ENCODE measurements at places on chromosomes 3 and 15.

DNA sequence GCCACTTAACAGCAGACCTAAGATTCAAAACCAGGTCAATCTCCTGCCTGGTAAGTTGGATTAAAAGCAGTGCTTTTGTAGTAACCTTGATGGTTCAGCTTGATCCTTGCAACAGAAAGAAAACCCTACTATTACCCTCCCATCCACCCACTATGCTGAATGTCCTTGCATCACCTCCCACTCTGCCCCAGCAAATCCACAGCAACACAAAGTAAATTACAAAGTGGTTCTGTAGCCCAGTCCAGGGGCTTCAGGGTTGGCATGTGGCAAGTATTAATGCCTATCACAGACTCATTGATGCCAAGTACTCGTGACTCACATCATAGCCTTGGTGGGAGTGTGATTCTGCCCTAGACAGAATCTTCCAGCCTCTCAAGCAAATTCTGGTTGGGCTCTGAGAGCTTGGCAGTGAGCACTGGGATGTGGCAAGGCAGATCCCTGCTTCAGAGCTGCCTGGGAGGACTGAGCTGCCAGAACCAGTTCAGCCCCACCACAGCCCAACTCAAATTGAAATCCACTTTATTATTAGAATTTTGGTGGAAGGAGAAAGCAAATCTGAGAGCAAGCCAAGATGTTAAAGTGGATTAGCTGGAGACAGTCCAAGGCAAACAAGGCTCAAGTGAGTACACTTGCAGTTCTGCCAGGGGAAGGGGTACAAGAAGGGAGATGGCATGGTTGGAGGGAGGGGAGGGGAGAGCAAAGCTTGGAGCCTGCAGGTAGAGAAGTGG is 225.8 kb upstream of the UMPS start:
- no peak for DNase-seq

GRCh38 chr3:8607234-8608040 is 37.2 kb downstream of the SSUH2 start:
- no peak for DNase-seq

GRCh38 chr3:143101792-143102381 is 17.7 kb upstream of the CHST2 start:
- DNase-seq, result no peak

DNA sequence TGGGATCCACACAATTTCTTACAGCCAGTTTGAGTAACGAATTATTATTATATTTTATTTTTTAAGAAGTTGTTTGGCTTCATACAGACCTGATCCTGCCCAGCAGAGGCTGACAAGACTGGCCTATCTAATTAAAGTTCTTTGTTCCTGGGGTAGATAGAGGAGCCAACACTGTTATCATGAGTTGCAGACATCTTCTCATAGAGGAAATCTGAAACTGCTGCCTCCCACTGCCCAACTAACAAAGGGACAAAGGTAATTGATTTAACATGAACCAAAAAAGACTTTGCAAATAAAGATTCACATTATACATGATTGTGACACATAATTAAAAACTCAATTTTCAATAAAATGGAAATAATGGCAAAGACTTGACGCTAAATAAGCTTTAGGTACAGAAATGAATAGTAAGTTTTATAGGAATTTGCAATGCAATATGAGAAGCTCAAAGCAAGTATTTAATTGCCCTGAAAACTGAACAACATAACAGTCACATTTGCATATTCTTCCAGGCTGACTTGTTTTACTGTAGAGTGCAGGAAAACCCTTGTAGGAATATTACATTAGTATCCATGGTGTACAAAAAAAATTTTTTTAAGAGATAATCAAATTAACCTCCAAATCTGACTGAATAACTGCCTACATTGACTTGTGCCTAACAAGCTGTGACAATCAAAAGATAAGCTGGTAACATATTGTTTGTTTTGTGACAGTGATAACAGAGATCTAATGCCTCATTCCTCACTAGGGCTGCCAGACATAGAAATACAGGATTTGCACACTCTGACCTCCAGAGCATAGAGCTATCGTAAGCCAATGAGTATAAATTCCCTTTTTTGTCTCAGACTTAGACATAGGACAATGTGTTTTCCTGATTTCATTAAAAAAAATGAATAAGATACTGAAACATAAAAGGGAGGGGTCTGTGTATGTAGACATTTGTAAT is 273.2 kb downstream of the MFSD1 start:
- DNase-seq, result no peak

GRCh38 chr3:179898024-179898423 is 138.7 kb downstream of the PEX5L start:
- DNase-seq, result no peak

DNA sequence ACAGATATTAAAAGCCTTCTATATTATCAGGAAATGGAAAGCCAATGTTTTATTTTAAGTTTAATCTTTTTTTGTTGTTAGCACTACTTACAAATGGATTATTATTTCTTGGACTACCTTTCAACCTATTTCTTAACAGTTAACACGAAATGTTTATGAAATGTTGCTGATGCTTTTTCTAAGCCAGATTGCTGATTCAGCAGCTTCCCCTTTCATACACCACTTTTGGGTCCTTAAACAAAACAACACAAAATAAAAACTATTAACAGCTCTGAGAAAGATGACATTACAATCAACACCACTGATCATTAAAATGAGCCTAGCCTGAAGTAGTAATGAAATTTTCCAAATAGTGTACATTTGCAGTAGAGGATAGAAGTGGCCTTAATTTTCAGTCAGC is 99.2 kb upstream of the VEPH1 start:
- no peak for DNase-seq

GRCh38 chr3:151297429-151297828 is 19.1 kb upstream of the P2RY14 start:
- DNase-seq, result no peak

- DNase-seq, result no peak
Observed at GRCh38 chr15:58171476-58172061, 33.4 kb downstream of the AQP9 start.

- no peak for DNase-seq
Observed at GRCh38 chr3:153639631-153640030, 477.6 kb downstream of the RAP2B start.

- no peak for DNase-seq
Observed at GRCh38 chr15:98650417-98651035, 2.2 kb downstream of the IGF1R start.

- DNase-seq, result no peak
Observed at GRCh38 chr3:27596334-27596841, 112.2 kb upstream of the SLC4A7 start.
